HFF-Myc (cell line): ENCODE measurements at places on chromosomes 13 and 19.

DNA sequence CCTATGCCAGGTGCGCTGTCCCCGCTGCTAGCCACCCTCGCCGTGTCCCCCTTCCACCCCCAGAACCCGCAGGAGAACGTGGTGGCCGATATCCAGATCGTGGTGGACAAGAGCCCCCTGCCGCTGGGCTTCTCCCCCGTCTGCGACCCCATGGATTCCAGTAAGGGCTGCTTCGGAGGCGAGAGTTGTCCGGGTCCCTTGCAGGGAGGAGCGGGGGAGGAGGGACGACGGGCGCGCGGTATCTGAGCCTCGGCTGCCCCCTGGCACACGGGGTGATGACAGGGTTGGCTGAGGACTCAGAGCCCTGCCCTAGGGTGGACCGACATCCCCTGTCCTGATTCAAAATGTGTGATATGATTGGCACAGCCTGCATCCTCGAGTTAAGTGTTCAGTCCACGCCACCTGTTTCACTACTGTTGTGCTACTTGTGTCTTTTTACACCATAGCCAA lies 653 bp downstream of the MVB12A start:
- no peak for DNase-seq

GRCh38 chr13:26923824-26924605 lies 163.4 kb upstream of the GPR12 start:
- DNase-seq: peak; percentile 30

DNA sequence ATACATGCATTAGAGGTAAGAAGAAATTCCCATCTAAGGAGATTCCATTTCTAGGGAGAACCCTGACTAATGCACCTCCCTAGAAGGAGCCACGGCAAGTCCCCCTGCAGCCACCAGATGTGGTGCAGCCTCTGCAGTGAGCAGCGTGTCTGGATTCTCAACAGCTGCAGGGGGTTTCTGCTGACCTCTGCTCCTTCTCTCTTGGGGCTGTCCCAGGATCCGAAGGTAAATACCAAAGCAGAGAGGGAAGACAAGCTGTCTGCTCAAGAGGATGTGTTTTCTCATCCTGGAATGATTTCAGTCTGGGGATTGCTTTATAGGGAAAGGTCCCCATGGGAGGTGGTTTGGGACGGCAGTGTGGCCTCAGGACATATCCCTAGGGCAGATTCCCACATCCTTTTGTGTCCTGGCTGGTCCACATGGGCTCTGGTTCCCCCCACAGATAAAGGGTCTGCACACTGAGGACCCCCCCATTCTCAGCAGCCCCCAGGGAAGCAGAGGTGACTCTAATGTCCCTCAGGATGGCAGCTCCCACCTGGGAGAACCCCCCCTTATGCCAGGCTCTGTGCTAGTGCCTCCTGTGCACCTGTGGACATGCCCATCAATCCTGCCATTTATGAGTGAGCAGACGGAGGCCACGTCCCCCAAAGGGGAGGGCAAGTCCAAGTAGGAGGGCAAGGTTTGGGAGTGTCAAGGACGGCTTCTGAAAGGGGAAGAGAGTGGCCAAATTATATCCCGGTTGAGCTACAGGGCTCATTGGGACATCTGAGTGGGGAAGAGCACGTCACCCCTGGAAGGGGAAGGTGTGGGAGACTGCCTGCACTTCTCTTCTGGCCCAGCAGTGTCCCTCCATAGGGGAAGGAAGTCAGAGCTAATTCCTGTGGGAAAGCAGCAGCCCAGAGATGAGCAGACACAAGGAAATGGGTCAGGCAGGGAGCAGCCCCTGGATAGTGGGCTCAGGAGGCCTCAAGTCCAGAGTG lies 10.2 kb upstream of the OR10H5 start:
- no peak for DNase-seq

- no peak for DNase-seq
These were observed 6.0 kb upstream of the CCNP start for GRCh38 chr19:40232479-40232878.
